NT2/D1 (cell line): ENCODE measurements at places on chromosomes 4 and X.

DNA sequence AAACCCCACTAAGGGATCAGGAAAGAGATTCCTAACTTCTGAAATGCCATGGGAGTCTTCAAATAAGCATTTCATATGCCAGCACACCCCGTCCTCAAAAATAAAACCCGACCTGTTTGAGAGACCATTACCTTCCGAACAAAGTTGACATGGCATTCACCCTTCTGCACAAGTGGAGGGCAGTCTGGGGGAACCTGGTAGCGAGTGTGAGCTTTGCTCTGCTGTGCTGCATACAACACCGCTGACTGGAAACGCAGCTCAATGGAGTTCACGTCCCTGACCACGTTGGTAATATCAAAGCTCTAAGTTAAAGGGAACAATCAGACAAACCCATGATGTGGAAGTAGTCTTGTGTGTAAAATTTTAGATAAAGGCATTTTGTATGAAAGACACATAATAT is 38.0 kb downstream of the MANBA start:
- no peak for DNase-seq

- DNase-seq: no peak
Observed at GRCh38 chr4:105092356-105092755, 54.3 kb upstream of the TET2 start.

DNA sequence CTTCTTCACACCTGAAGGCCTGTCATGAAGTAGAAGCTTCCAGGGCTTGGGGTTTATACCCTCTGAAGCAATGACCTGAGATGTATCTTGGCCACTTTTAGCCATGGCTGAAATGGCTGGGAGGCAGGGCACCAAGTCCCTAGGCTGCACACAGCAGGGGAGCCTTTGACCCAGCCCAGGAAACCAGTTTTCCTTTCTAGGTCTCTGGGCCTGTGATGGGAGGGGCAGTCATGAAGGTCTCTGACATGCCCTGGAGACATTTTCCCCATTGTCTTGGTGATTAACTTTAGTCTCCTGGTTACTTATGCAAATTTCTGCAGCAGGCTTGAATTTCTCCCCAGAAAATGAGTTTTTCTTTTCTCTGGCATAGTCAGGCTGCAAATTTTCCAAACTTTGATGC is 511.0 kb upstream of the KLHL4 start:
- peak; percentile 35 for DNase-seq

DNA sequence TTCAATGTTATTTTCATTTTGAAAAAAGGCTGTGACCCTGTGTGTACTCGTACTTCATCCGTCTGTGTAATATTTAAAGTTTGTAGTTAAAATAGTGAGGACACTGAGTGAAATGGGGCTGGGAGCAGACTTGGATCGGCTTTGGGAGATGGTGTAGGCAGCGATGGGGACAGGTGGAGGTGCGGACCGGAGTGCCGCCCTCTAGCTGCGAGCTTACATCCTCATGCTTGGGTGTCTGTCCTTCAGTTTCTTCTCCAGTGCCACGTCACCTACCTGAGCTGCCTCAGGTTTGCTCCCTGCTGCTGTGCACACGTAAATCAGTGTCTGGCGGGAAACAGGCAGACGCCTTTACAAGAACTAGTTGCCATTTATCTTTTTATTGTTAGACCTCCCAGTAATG is 146.1 kb downstream of the GPR143 start:
- no peak for DNase-seq
